ENCODE measurements at places on chromosomes 13 and 19.

DNA sequence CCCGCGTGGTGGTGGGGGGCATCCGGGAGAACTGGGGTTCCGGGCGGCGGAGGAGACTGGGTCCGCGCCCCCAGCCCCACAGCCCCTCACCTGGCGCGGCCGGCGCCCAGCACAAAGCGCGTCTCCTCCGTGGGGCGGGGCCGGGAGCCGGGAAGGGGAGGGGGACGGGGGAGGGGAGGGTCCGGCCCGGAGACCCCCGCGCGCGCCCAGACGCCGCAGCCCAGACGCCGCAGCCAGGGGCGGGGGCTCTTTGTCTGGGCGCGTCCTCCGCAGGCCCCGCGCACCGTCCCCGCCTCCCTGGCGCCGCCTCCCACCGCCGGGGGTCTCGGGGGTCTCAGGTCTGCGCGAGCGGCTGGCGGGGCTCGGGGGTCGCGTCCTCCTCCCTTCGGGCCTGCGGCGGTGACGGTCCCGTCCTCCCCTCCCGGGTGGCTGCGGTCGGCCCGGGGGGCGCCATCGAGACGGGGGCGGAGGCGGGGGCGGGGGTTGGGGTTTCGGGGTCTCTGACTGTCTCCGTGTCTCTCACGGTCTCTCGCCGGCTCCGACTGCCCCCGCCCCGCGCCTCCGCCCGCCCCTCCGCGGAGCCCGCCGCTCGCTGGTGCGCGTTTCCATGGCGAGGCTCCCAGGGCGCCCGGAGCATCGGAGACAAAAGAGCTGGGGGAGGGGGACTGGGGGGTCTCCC, at the start of gene PLPPR3:
Gene PLPPR3, minus strand, starts transcription at position 131 of the 679 bp plus-strand sequence. CDS start 396 bp downstream, outside the sequence.
- DNase-seq, result no peak

GRCh38 chr19:31534786-31535657, 185.8 kb upstream of the TSHZ3 start:
- DNase-seq, result no peak

- DNase-seq, result no peak
Measured at GRCh38 chr13:54232700-54233099, 1204.1 kb downstream of the OLFM4 start.

- peak; percentile 63 for DNase-seq
Measured at GRCh38 chr19:1266916-1267476, 2.1 kb upstream of the CIRBP start.

- peak; percentile 86 for DNase-seq
Measured at GRCh38 chr19:6048793-6049405, 61.4 kb downstream of the RFX2 start.

GRCh38 chr19:39524495-39524894, 8.2 kb downstream of the EID2B start:
- DNase-seq, result no peak

- no peak for DNase-seq
Measured at GRCh38 chr13:112747256-112747655, 57.4 kb downstream of the ATP11A start.

DNA sequence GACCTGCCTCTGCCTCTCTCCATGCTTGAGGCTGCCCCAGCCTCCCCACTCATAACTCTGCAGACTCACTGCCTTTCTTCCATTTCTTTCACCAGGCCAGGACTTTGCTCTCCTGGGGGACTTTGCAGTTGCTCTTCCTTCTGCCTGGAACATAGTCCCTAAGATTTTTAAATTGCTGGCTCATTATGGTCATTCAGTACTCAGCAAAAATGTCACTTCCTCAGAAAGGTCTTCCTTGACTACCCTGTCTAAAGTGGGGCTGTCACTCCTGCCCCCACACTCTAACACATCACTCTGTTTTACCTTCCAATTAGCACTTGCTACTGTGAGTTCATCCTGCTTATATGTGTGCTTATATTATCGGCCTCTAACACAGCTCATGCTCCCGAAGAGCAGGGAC, 618.2 kb downstream of the UQCRFS1 start:
- DNase-seq, result no peak
